Stimulated activated CD4-positive, alpha-beta T cell treated with anti-CD3 and anti-CD28 coated beads, Interleukin-12 subunit alpha, Interleukin-12 subunit beta, amount 100 ng/mL, for 4 hours (primary cell): ENCODE measurements at places on chromosomes 5 and 9.

DNA sequence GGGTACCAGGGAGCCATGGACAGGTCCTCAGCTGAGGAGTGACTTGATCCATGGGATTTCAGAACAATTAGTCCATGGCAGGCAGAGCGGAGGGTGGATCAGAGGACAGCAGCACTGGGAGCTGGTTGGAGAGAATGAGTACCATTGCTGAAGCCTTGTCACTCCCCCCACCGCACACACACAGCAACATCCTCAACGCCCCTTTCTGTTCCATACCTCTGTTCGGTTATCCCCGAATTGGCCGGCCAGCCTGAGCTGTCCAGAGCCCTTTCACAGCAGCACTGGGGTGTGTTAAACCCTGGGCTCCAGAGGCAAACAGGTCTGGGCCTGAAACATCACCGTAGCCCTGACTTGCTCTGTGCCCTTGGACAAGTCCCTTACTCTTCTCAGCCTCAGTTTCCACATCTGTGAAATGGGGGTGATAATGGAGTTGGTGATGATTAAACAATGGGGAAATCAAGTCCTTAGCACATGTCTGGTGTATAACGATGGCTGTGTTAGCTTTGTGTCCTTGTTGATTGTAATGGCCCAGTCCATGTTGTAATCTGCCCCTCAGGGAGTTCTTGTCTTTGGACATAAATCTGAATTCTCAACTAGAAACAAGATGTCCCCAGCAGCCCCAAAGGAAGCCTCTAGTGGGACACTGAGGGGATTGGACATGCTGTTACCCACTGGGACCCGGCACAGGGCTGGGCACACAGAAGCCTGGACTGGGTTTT is 16.9 kb downstream of the GSN start:
- no peak for DNase-seq

DNA sequence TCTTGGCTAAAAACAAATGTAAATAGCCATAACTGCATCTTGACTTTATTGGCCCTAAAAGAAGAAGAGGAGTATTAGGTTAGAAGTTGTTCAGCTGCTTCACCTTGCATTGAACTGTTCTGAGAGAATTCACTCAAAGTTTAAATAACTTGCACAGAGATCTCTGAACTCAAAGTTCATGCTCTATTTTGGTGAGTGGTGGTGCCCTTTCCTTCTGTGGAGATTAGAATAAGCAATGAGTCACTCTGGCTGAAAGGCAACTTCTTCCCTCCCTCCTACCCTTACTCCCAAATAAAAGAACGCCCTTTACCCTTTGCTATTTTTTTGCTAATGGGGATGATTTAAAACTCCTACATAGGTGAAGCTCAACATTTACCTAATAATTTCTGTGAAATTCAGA is 48.9 kb downstream of the ERMP1 start:
- DNase-seq = no peak

GRCh38 chr5:139190125-139190524 is 8.0 kb downstream of the SIL1 start:
- no peak for DNase-seq

DNA sequence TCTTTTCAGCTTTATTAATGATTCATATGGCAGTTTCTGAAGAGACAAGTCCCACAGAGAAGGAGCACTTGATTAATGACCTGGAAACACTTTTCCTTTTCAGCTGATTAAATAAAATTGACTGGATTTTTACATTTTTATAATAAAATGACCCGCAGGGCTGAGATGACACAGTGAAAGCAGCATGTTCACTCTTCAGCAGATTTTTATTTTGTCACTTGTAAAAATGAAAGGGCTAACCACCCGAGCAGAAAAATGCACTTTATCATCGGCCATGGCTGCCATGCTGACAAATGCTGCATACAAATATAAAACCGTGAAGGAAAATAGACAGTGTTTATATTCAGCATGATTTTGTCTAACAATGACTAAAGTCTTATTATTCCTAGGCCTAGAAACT is 321.6 kb upstream of the ITGA1 start:
- no peak for DNase-seq

- DNase-seq = no peak
Measured at GRCh38 chr5:35861718-35862117, 5.0 kb downstream of the IL7R start.

GRCh38 chr5:9613360-9613759 is 16.8 kb downstream of the TAS2R1 start:
- no peak for DNase-seq

DNA sequence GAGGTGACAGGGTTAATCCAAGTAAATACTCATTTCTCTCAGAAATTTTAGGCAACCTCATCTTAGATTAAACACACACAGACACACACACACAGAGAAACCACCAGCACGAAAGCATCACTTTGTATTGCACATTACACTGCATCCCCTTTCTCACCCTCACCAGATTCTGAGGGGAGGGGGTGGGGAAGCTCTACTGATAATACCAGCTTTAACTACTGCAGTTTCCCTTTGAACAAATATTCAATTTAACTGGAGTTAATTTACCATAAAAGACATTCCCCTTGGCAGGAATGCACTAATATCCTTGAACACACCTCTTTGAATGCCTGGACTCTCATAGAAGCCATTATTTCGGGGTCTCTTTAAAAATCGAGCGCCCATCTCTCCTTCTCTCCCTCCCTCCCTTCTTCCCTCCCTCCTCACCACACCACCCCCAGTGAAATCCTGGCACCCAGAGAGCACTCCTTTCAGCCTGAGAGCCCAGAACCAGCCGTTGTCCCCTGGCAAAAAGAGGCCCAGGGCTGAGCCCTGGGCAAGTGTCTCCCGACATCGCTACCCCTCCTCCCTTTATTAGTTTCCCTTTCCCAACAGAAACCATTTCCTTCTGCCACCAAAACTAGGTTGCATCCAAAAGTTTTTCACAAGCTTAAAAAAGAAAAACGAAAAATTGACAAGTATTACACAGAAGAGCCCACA is 2.8 kb upstream of the NFIB start:
- no peak for DNase-seq

DNA sequence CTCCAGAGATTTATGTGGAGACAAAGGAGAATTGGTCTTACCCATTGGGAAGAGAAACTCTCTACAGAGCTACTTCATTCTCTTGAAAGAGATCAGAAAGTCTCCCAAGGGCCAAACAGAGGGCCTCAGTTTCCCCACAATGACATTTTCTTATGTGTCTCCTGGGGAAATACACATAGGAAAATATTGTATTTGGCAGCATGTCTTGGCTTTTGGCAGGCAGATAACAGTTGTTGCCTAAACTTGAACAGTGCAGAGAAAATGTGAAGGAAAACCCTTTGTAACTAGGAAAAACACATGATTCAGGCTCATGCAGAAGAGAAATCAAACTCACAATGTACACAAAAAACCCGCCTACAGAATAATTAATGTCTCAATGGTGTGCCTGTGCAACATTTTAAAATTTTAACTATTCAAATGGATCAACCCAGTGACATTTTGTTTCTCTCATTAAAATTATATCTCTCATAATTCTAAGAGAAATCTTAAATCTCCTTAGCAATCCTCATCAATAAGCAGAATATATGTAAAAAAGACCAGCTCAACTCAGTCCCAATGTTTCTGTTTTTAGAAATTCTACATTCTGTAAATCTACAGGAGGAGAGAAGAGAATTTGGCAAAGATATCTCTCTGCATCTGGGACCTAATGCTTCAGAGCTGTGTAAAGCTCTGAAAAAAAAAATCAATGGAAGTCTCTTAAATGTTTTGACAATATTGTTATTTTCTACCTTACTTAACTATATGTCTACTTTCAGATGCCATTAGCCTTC is 205.1 kb downstream of the ADAMTSL1 start:
- DNase-seq = no peak

DNA sequence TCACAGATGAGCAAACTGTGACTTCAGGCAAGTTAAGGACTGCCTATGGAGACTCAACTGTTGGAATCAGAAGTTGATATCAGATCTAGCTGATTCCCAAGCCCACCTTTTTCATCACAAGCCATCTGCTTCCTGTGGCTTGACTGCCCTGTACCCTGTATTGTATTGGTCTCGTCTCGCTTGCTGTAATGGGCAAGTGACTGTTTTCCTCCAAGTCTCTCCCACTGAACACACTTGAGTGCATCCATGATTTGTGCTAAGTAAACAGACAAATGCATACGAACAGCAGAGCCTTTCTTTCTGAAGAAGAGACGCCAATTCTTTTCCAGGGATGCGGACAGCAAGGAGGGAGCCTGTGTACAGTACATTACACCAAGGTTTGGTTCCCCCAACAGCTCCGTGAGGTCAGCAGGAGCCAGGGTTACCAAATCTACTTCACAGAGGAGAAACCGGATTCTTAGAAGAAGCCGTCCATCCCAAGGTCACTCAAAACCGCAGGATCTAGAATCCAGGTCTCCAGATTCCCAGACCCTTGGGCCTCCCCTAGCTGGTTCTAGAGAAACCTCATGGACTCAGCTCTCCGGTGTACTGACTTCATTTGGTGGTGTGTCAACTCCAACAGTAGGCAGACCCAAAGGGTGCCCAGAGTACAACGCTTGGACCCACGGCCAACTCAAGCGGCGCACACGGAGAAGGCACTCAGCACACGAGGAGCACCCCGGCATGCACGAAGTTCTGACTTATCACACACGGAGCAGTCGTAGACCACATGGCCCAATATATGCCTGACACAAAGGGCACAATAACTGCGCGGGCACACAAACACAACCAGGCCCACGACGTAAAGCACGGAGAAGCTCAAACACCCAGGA is 1.1 kb downstream of the BAG1 start:
- no peak for DNase-seq
